Cortex of kidney (tissue), 1 donor: ENCODE measurements at places on chromosomes 3 and 15.

DNA sequence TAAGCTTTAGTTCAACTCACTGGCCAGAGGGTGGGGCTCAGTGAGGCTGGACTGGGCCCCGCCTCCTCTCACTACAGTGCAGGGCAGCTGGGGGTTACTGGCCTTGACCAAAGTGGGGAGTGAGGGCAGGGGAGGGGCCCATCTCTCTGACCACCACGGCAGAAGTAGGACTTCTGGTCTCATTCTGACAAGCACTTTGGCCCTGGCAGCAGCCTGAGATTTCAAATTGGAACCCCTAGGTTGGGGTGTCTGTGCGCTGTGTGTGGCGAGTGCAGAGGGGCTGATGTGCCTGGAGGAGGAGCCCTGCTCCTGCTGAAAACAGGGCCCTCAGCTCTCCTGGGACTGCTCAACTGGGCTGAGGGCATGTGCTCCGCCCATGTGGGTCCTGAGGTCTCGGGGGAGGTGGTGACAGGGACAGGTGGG is 60.3 kb upstream of the RPL32 start:
- no peak for DNase-seq

- no peak for DNase-seq
Observed at GRCh38 chr3:146033950-146034349, 127.0 kb downstream of the PLOD2 start.

- DNase-seq = no peak
Observed at GRCh38 chr15:63352808-63353207, 28.8 kb downstream of the CA12 start.

DNA sequence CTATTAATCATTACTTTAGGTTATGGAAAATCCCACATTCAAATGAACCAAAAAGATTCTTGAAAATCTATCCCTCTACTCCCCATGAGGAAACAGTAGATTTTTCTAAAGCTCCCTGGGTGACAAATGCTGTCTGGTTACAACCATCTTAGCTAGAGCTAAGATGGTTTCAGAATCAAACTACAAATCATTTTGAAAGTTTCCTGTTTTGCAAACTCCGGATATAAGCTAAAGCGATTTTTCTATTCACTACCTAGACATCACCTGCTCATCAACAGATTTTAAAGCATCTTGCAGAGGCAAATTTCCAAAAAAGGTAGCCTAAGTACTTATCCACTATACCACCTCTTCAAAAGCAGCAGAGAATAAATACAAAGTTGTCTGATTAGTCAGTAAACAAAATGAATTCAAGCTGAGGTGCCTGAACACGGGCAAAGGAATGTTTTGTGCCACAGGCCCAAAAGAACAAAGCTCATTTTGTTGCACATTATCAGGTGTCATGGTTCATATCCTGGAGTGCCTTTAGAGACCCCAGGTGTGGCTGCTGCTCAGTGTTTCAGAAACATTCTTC is 204.9 kb downstream of the TNIK start:
- DNase-seq = no peak

GRCh38 chr3:50119786-50120185 is 31.1 kb downstream of the RBM5 start:
- DNase-seq = no peak
